ENCODE measurements at places on chromosomes 2 and 18.

DNA sequence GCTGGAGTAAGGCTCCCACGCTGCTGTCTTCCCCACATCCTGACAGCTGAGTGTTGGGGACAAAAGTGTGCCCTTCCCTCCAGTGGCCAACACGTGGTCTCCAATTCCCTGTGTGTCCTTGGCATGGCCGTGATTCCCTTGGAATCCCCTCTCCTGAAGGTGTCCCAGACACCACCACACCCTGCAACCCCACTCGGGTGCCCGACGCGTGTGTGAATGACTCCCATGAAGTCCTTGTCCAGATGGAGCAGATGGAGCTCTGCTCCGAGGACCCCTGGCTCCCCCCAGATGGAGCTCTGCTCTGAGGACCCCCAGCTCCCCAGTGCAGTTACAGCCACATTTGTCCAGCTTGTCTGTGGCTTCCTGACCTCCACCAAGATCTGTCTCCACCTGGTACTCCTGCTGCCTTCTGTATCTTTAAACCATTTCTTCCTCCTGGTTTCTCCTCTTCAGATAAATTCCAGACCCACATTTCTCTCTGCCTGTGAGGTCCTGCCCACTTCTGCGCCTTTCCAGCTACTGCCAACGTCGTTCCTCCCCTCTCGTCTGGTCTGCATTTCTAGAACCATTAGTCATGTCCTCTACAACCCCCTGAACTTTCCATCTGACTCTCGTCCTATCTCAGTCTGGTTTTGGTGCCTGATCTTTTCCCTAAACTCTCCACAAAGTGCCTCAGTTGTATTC, 86.8 kb upstream of the PXDN start:
- no peak for DNase-seq

DNA sequence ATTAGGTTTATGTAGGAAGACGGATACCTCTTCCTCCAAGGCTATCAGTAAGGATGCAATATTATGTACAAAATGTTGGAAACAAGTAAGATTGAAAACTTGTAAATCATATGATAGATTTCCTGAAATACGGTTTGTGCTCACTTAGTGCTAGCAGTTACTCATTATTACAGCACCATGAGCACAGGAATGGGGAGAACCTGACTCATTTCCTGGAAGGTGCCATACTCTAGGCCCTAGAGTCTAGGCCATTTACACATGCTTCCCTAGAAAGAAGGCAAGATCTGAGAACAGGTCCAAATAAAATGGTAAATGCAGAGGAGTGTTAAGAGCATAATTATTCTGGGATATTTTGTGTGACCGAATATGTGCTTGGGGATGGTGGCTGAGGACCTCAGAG, 467.7 kb upstream of the CELF4 start:
- no peak for DNase-seq

DNA sequence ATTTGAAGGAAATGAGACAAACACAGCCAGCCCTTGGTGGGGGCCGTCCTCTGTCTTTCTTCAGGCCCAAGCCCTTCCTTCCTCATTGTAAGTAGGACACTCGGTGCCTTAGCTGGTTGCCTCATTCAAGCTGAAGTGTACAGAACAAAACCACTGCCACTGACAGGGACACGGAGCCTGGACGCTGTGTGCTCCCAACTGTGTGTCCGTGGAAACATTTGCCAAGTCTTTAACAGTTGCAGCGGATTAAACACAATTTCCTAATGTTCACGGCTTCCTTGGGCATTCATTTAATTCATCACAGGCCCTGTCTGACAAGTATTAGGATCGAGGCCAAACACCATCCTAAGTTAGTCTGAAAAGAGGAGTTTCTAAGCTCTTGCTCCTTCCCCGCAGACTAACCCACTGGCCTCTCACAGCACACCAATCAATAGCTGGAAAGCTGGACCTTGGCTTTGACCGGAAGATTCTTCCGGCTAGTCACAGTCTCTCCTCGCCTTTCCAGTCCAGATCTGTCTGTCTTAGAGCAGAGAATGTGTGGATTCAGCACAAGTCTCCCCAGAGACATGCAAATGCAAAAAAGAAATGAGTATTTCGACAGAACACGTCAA, 68.7 kb upstream of the ACSL3 start:
- no peak for DNase-seq

GRCh38 chr2:96104487-96104861, 11.9 kb downstream of the ADRA2B start:
- no peak for DNase-seq

DNA sequence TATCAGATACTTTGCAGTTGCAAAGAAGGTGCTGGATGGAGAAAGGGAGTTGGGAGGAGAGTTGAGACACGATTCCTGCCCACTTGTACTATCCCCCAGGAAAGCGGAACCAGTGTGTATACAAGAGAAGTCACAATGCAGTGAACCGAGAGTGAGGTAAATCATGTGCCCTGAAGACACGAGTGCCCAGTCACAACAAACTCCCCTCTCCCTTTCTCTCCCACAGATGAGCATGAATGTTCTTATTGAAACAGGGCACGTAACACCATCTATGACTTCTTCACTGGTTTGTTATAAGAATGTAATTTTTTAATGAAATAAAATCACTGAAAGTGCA, 155.7 kb downstream of the IRS1 start:
- no peak for DNase-seq
